H1 (cell line): ENCODE measurements at places on chromosomes 3 and 15. TPM values are rescaled to one million over a fixed set of nuclear protein-coding genes. Genes with fewer than 3 reads are reported as not detected.

ALS2CL gene
- 5.4 and 7.5 TPM in 2 replicates for polyA plus RNA-seq

SKOR1 gene
- 0.03 and 0.08 TPM in 2 replicates for polyA plus RNA-seq

ACKR2 gene
- 0.09 and 0.12 TPM in 2 replicates for polyA plus RNA-seq

FOXB1 gene
- 0.92 and 2.7 TPM in 2 replicates for polyA plus RNA-seq

UBL7 gene
- polyA plus RNA-seq, result 183 and 186 TPM in 2 replicates

LTK gene
- polyA plus RNA-seq, result 0.05 and 0.06 TPM in 2 replicates
